Naive thymus-derived CD4-positive, alpha-beta T cell (primary cell): ENCODE measurements at places on chromosomes 4 and X. TPM values are rescaled to one million over a fixed set of nuclear protein-coding genes. Genes with fewer than 3 reads are reported as not detected.

SFRP2 gene
- polyA plus RNA-seq: not detected

FRMD7 gene
- not detected for polyA plus RNA-seq

PTCHD1 gene
- polyA plus RNA-seq: not detected

CT45A10 gene
- not detected for polyA plus RNA-seq

RHOXF1 gene
- polyA plus RNA-seq: 0.37 TPM

MAGEA12 gene
- not detected for polyA plus RNA-seq

RGN gene
- polyA plus RNA-seq: not detected

TMEM255A gene
- 0.12 TPM for polyA plus RNA-seq

NEIL3 gene
- polyA plus RNA-seq: not detected

CENPE gene
- 0.28 TPM for polyA plus RNA-seq

LRRC66 gene
- polyA plus RNA-seq: not detected

FGFR3 gene
- polyA plus RNA-seq: not detected

IRS4 gene
- not detected for polyA plus RNA-seq

SHOX gene
- polyA plus RNA-seq: not detected

RNF128 gene
- not detected for polyA plus RNA-seq

ASB12 gene
- polyA plus RNA-seq: 0.55 TPM

PDK3 gene
- polyA plus RNA-seq: 44.1 TPM

KLHL4 gene
- polyA plus RNA-seq: 0.02 TPM

NWD2 gene
- not detected for polyA plus RNA-seq

ADH7 gene
- not detected for polyA plus RNA-seq

ODAM gene
- not detected for polyA plus RNA-seq

IL2RG gene
- 1,015 TPM for polyA plus RNA-seq

IL15 gene
- polyA plus RNA-seq: 0.47 TPM

ETDA gene
- not detected for polyA plus RNA-seq

UGT2B15 gene
- polyA plus RNA-seq: not detected

REELD1 gene
- polyA plus RNA-seq: not detected

CPEB2 gene
- polyA plus RNA-seq: 0.82 TPM

SSX2B gene
- not detected for polyA plus RNA-seq

KCNIP4 gene
- not detected for polyA plus RNA-seq

SCRG1 gene
- polyA plus RNA-seq: not detected

CLDN34 gene
- polyA plus RNA-seq: not detected

PPM1K gene
- 91.0 TPM for polyA plus RNA-seq

TXK gene
- 56.6 TPM for polyA plus RNA-seq

SPIN2A gene
- polyA plus RNA-seq: not detected

SLC38A5 gene
- 9.4 TPM for polyA plus RNA-seq

ZNF185 gene
- 4.6 TPM for polyA plus RNA-seq

JAKMIP1 gene
- polyA plus RNA-seq: not detected

TRO gene
- 1.0 TPM for polyA plus RNA-seq

NUDT10 gene
- not detected for polyA plus RNA-seq

OPRPN gene
- polyA plus RNA-seq: not detected

PLAC1 gene
- not detected for polyA plus RNA-seq

ALPK1 gene
- 5.0 TPM for polyA plus RNA-seq

MAGED4B gene
- 0.41 TPM for polyA plus RNA-seq

CFI gene
- not detected for polyA plus RNA-seq

LIMCH1 gene
- polyA plus RNA-seq: not detected

C4orf51 gene
- polyA plus RNA-seq: not detected

ABCD1 gene
- polyA plus RNA-seq: 2.1 TPM

ZIC3 gene
- polyA plus RNA-seq: not detected

NONO gene
- 184 TPM for polyA plus RNA-seq

CXorf51A gene
- not detected for polyA plus RNA-seq

SAT1 gene
- 75.8 TPM for polyA plus RNA-seq

MAGEE1 gene
- 6.1 TPM for polyA plus RNA-seq

PCSK1N gene
- polyA plus RNA-seq: 6.0 TPM
